ENCODE measurements at places on chromosomes 13 and 19.
A peak's percentile ranks its signal among the peaks of the same experiment; 100 is the strongest.

DNA sequence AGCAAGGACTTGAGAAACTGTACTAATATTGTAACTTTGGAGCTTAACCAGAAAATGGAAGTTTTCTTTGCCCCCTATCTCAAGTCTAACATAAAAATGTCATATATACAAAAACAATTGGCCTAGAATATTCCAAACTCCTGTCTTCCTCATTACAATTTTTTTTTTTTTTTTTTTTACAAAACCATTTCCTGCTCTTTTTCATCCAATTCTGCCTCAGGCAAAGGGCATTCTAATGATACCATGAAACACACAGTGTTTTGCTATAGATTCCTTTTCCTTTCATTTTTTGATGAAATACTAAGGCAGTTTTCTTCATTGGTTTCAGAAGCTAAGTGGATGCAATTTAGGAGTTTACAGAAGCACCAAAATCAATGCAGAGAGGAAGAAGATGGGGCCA lies 119.7 kb downstream of the LHFPL6 start:
- DNase-seq = peak; percentile 65

GRCh38 chr19:12965017-12965811 lies 4.2 kb upstream of the DAND5 start:
- peak; percentile 65 for DNase-seq

DNA sequence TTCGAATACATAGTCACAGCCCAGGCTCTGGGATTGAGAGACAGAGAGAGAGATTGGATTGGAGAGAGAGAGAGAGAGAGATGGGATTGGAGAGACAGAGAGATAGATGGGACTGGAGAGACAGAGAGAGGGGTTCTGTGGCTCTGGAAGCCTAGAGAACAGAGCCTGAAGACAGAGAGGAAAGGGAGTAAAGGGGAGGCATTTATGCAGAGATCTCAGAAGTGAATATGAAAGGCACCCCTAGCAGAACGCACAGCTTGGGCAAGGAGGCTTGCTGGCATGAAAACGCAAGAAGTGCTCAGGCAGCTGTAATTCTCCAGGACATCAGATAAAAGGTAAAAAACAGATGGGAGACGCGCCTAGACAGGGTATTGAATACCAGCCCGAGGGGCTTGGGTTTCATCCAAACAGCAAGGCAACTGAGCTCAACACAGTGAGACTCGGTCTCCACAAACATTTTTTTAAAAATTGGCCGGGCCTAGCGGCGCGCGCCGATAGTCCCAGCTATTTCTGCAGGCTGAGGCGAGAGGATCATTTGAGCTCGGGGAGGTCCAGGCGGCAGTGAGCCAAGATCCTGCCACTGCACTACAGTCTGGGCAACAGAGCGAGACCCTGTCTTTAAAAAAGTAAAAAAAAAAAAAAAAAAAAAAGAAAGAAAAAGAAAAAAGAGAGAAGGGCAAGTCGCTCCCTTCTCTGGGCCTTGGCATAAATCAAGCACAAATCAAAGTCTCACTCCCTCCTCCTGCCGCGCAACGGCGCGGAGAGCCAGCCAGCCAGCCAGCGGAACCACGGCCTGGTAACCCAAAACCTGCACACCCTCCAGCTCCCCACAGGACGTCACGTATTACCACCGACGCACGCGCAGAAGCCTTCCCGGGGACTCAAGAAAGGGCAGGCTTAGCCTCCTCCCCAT lies 774 bp upstream of the PPP2R1A start:
- DNase-seq = no peak

DNA sequence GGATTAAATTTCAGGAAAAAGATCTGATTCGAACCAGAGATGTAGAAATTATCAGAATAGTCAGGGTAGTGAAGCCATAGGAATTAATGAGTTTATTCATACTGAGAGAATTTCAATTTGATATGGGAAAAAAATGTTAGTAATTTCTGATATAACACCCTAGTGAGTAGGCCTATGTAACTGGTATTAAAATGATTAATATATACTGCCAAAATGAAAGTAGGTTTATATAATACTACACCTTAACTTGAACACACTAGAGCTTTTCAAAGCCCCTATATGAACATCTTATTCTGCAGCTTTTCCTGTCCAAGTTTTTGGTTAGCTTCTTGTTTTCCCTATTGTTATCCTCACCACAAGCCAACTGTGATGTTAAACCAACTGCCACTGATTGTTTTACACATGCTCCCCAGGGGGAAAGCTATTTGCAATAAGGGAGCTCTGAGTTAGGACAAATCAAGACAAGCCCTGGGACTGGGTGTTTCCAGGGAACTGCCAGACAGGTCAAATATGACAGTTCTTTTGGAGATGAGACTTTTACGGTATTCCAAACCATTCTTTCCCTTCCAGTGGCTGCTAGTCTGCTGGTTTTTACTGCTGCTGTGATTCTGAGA lies 45.3 kb downstream of the FNDC3A start:
- DNase-seq = peak; percentile 34

DNA sequence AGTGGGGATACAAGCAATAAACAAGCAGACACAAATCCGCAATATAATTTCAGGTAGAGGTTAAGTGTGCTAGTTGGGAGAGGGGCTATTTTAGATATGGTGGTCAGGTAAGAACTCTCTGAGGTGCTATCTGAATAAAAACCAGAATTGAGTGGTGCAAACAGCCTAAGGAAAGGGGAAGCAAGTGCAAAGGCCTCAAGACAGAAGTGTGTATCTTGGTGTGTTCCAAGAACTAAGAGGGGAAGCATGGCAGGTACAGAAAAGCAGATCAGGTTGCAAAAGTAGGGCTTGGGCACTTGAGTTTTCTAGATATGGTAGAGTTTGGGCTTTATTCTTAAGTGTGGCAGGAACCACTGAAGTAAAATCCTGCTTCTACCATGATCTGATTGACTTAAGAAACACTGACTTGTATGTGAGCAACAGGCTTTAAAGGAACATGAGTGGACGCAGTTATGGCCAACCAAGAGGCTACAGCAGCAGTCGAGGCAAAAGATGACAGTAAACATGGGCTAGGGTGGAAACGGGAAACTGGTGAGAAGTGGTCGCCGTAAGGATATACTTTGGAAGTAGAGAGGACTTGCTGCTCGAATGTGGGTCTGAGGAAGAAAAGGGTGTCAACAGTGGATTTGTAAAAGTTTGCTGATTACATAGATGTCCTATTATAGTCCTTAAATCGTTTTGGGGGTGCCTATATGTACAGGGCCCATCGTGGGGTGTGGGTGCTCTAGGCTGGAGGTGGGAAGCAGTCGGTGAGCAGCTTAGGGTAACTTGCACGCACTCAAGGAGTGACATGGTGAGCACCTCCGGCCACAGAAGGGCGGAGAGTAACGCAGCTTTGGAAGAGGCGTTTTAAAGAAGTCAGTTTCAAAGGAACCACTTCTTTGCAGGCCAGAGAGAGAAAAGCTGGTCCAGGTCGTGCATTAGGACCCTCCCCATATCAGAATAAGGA lies 677 bp downstream of the TGDS start:
- peak; percentile 28 for DNase-seq

DNA sequence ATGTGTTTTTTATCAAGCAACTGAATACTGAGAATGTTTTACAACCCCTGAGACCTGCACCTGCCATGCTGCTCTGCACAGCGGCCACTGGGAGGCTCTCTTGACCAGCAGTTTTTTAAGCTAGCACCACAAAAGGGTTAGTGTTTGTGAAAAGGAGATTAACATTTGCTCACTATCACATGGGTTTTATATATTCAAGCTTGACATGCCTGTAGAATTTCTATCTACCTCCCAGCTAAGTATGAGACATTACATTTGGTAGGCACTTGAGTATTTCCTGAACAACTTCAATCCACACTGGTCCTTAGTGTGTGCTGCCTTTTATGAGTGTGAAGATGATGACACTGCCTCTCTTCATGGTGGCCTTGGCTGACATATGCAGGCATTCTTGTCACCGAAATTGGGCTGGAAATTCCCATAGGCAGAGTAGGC lies 1238.9 kb downstream of the UQCRFS1 start:
- DNase-seq = peak; percentile 50

DNA sequence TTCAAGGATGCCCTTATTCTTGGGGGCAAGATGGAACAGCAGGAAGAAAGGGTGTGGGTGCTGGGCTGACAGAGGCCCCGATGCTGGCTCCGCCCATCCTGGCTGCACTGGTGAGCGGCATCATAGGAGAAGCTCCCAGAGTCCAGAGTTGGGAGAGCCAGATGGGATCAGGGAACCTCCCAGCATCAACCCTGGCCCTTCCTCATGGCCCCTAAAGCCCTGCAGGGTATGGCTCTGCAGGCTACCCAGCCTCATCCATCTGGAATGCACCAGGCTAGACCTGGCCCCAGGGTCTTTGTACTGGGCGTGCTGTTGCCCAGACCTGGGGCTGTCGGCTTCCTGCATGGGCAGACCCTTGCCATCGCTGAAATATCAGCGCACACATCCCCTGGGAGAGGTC lies 7.9 kb upstream of the ELL start:
- no peak for DNase-seq

GRCh38 chr13:97124915-97125809 lies 97.0 kb upstream of the MBNL2 start:
- DNase-seq = peak; percentile 75

DNA sequence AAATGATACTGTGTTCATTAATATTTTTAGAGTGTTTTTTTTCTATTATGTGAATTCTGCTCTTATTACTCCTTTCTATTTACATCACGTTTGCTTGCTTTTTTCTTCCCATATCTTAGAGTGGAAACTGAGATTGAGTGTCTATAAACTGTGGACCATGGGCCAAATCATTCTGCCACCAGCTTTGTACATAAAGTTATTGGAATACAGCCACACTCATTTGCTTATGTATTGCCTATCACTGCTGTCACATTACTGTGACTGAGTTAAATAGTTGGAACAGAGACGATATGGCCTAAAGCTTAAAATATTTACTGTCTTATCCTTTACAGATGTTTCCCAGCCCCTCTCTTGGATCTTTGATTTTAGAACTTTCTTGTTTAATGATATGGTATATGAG lies 260.4 kb downstream of the MAB21L1 start:
- no peak for DNase-seq
